Epithelial cell of proximal tubule (primary cell): ENCODE measurements at places on chromosomes 6 and 20. TPM values are rescaled to one million over a fixed set of nuclear protein-coding genes. Genes with fewer than 3 reads are reported as not detected.

GRCh38 chr6:136487759-136488425, 62.3 kb downstream of the MAP7 start:
- no peak for DNase-seq

GRCh38 chr6:136927292-136927691, 5.2 kb downstream of the SLC35D3 start:
- DNase-seq = no peak

GRCh38 chr6:40807484-40807883, 220.3 kb upstream of the LRFN2 start:
- DNase-seq = peak; percentile 49

GRCh38 chr20:10540636-10541493, 105.8 kb downstream of the SLX4IP start:
- DNase-seq = peak; percentile 98

GRCh38 chr20:20677186-20677585, 35.3 kb downstream of the RALGAPA2 start:
- no peak for DNase-seq

- DNase-seq = no peak
Observed at GRCh38 chr20:60261333-60261732, 303.1 kb downstream of the CDH26 start.

- DNase-seq = no peak
Observed at GRCh38 chr6:35048031-35048613, 93.0 kb downstream of the TCP11 start.

GRCh38 chr6:144725736-144726522, 440.8 kb downstream of the UTRN start:
- DNase-seq = peak; percentile 66

GRCh38 chr6:16180696-16181438, 52.0 kb downstream of the MYLIP start:
- DNase-seq = no peak

GRCh38 chr6:22975079-22975478, 405.7 kb downstream of the HDGFL1 start:
- no peak for DNase-seq

The BMP5 gene
- total RNA-seq = 0.07 TPM in 1 of 2 replicates, not detected in the other
